ENCODE measurements at places on chromosomes 4 and X.

DNA sequence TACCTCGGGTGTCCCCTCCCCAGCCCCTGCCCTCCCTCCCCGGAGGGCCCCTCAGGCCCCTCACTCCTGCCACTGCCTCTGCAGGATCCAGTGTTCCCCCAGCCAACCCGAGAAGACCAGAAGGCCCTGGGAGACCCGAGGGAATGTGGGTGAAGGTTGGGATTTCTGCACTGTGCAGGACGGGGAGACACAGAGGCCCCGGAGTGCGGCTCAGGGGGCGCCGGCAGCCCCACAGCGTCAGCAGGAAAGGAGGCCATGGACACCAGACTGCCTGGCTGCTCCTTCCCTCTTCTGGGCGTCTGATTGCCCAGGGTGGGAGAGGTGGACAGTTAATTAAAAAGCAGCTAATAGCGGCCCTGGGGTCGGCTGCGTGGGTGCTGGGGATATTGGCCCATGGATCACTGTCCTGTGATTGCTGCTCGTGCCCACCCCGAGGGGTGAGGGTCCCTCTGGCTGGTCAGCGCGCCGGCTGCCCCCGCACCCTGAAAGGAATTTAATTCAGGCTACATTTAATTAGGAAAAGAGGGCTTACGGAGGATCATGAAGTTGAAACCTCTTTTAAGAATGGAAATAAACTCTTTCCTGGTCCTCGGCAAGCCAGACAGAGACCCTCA is 57.8 kb upstream of the NKX1-1 start:
- no peak for DNase-seq

- DNase-seq, result no peak
Measured at GRCh38 chrX:45986971-45987370, 558.2 kb downstream of the ZNF674 start.

DNA sequence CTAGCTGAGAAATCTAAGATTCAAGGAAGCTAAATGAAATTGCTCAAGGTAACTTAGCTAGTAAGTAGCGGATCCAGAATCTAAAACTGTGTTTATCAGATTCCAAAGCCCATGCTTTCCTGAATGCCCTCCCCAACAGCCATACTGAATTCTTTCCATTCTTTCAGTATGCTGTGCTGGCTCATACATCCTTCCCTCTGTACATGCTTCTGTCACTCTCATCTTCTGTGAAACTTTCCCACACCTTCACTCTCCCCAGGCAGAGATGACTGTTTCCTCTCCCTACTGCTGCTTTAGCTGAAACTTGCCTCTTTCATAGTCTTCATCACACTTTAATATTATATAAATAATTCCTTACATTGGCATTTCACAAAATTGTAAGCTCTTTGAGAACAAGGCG is 39.3 kb upstream of the SMARCAD1 start:
- DNase-seq, result no peak

DNA sequence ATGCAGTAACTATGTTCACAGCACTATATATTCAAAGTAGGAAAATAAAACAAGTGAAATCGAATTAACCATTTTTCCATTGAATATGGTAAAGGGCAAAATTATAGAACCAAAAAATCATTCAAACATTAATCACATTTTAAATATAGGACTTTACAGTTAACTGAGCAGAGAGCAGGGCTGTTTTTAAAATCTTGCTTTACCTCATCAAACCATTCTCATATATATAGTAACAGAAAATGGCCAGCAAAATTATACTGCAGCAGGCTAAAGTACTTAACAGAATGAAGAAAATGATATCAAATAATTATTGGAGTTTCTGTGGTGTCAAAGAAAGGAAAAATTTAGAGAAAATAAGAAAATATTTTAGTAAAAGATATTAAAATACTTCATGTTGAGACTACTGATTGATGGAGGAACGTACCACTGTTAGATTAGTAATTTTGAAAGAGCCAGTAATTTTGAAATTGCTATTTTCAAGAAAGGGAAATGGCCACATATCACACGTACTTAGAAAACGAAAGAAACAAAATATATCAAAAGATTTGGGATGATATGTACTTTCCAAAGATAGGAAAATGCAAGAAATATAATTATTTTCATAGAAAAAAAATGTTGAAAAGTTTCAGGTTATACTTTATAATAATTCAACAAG is 813.7 kb downstream of the DMD start:
- no peak for DNase-seq

DNA sequence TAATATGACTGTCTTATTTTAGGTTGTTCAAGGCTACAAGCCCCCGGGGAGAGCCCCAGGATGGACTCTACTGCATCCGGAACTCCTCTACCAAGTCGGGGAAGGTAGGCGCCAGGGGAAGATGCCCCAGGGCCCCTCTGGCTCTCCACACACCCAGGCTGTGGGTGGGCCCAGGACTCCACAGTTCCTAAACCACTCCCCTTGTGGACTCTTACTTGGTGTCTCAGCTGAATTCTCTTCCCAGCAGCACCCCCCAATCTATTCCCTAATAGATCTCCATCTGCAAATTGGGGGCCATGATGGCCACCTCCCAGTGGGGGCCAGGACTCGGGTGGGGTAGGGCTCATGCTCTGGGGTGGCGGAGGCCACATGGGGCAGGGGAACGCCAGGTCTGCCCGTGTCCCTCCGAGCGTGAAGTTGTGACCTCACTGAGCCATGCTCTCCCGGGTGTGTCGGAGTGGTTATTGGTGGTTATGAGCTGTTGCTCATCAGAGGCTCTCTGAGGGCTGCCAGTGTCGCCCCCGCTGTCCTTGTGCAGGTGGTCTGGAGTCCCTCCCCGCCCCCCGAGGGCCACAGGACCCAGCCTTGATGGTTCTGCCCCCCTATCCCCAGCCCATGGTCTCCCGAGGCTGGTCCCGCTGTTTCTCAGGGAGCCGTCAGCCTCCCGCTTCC is 11.2 kb upstream of the ADD1 start:
- DNase-seq, result no peak

GRCh38 chrX:153644356-153645125 is 2.5 kb upstream of the DUSP9 start:
- DNase-seq, result no peak

GRCh38 chr4:3134201-3134600 is 59.7 kb downstream of the HTT start:
- DNase-seq, result no peak

GRCh38 chrX:40177117-40177430 is 79.3 kb upstream of the BCOR start:
- DNase-seq, result no peak

GRCh38 chr4:41683326-41683725 is 65.2 kb downstream of the PHOX2B start:
- DNase-seq, result no peak

DNA sequence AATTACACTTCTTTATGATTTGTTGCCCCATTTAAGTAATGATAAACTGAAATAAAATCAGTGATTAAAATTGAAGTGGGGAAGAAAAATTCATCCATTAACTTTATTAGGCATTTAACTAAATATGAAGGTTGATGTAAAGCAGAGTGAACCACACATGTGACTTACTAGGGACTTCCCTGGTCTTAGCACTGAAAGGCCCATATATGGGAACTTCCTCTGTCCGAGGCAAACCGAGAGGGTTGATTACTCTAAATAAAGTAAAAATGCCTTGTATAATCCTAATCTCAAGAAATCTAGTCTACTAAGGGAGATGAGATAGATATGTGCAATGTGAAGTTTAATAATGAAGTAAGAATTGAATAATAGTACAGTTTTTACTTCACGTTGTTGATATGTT is 403.9 kb upstream of the RPS6KA3 start:
- DNase-seq, result no peak

GRCh38 chrX:47422444-47422843 is 52.1 kb downstream of the ZNF157 start:
- DNase-seq, result no peak

- no peak for DNase-seq
Measured at GRCh38 chr4:80092088-80092487, 19.1 kb upstream of the ANTXR2 start.

DNA sequence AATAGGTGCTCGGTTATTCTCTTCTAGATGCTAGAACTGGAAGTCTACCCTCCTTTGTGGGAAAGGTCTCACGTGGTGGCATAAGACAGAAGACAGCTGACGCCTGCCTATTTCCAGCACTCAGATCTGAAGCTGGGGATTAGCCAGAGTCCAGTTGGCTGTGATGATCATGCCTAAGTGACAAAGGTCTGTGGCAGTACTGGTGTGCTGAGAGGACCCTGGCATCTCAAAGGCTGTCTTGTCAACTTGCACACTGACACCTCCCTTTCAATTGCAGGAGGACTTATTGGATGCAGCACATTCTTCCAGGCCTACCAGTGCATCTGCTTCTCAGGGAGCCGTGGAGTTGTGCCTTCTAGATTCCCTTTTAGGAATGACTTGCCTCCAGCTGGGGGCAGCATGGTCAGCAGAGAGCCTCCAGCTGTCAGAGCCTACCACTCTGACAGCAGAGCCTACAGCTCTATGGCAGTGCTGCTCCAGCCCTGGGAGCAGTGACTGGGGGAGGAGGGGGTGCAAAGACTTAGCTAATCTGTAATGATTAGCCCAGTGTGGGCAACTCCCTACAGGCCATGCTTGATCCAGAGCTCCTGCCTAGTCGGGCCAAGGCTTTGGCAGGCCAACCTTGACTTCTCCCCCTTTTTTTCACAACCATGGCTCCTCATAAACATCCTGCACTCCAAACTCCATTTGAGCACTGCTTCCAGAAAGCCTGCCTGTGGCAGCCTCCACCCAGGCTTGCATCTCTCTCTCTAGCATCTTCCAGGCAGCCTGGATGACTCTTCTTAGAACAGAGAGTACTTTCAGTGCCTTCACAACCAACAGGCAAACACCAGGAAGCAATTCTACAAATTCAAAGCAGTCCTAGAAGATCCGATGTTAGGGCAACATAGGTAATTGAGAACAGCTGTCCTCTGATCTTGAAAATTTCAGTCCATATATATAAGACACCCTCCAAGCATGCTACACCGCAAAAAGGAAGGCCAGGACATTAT is 13.8 kb upstream of the FGFBP2 start:
- DNase-seq, result no peak

DNA sequence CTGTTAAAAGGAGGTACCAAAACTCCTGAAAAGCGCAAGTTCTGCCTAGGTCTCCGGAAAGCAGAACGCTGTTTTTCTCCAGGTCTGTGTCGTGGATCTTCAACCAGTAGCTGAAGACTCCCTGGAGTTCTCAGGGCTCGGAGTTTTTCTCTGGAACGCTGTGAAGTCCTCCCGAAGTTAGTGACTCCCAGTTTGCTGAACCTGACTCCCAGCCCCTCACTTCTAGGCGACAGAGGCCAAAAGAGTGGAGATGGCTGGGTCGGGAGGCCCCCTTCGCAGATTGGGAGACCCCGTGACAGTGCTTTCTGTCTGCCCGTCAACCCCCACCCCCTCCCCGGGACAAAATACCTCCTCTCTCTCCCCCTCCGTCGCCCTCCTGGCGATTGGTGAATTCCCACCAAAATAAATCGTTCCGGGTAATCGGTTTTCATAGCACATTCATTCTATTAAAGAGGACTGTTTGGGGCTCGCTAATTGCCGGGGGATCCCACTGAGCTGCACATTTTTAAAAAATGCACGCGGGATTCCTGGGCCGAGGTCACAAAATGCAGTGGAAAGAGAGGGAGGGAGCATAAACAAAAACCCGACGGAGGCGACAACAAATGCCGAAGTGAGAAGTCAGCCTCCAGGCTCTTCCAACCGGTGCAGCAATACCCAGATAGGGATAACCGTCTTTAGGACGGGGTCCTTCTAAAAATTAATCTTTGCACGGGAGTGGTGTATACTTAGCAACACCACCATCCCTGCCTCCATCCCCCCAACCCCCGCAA is 4.0 kb upstream of the MSX1 start:
- no peak for DNase-seq

DNA sequence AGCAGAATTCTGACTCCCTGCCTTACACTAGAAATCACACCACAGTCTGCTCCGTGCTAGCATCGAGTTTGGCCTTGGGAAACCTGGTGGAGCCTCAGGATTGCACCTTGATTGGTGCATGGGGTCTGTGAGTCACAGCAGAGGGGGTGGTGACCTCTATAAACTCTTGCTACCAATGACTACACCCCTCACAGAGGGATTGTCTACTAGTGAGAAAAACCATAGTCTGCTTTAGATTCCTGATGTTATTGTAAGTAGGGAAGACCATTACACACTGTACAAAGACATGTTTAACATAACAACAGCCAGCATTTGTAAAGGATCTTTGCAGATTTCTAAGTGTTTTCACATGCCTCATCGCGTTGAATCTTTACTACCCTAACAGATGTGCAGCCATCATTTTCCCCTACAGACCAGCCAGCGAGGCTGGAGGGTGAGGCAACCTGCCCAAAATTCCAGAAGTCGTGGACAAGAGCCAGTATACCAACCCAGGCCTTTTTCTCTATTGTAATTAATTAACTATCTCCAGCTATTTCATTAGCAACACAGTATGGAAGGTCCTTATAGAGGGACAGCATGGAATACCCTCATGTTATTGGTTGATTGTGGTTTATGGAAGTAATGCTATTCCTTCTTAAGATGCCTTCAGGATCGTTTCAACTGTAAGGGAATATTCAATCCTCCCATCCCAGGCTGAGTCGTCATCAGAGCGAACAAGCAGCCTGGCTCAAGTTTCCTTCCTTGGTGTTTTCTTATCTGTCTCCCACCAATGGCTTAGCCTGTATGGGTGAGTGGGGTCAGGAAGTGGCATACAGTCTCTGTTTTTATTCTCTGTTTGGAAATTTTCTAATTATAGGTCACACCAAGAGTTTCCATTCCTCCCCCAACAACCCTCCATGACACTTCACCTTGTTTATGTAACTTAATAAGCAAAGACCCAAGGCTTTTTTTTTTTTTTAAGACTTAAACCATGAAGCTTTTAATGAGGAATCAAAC is 55.9 kb upstream of the KDR start:
- no peak for DNase-seq

DNA sequence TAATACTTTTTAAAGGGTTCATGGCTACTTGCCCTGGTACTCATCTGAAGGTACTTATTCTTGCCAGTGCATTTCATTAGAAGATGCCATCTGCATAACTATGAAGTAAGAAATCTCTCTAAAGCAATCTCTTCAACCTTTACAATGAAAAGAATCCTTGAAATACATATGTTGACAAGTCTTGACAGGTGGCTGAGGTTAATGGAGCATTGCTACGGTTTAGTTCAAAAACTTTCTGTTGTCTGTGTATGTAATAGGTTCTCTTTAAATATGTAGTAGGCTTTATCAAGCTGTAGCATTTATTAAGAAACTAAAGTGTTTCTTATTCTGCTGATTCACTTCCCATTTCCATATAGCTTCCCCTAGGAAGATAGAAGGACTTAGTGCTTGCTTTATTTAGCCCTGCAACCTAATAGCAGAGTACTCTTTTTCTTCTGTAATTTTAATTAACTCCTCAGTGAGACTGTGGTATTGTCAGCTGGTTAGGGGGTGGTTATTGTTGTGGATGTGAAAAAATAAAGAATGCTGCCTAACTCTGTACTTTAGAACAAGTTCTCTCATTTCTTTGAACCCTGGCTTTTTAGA is 39.3 kb downstream of the SLAIN2 start:
- DNase-seq, result no peak
